NCI-H526 treated with DMSO at 0.1 percent for 48 hours (cell line): ENCODE measurements at places on chromosomes 4 and X.

DNA sequence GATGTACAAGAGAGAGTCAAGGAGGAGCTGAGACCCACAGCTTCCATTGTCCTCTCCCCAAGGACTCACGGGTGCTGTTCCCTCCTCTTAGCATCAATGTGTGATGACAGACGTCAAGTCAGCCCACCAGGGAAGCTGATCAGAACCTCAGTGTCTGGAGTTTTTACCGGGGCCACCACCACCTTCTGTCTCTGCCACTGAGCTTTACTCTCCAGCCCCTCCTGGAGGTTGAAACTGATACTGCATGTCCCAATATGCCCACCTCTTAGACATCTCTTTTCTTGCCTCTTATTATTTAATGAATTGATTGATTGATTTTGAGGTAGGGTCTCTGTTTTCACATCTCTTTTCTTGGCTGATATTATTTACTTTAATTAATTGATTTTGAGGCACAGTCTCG lies 10.3 kb upstream of the AKAP17A start:
- peak; percentile 29 for DNase-seq

DNA sequence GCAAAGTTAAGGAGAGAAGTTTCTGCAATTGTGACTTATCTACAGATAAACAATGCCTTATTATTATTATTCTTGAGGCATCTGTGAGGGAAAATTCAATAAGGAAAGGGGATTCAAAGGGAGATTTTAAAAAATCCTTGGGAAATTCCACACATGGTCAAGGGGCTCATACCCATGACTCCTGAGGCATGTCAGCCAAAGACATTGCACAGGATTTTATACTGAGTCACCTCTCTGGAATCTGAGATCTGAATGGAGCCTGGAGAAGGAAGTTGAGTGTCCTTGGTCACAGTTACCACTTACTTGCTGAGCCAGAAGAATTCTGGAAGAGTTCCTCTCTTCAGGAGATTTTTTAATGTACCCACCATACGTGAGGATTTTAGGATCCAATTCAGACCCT lies 14.4 kb upstream of the CXCL8 start:
- DNase-seq, result no peak

GRCh38 chr4:159607809-159608208 lies 504.9 kb downstream of the RAPGEF2 start:
- no peak for DNase-seq

- no peak for DNase-seq
Measured at GRCh38 chr4:19329631-19330030, 922.1 kb upstream of the SLIT2 start.

DNA sequence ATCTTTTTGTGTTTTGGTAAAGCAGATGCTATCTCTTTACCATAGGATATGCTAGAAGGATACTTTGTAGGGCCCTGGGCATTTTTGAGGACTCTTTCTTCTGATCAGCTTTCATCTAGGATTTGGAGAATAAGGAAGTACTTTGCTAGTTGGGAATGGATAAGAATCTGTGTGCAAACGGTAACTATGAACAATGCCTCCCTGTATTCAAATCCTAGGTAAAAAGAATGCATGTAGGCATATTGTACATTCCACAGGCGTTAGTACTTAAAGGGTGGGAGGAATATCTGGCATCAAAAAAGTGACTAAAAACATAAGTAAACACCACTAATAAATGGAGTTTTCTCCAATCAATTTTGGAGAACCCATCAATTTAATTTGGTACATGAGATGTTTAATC lies 59.7 kb downstream of the SH3BGRL start:
- no peak for DNase-seq

DNA sequence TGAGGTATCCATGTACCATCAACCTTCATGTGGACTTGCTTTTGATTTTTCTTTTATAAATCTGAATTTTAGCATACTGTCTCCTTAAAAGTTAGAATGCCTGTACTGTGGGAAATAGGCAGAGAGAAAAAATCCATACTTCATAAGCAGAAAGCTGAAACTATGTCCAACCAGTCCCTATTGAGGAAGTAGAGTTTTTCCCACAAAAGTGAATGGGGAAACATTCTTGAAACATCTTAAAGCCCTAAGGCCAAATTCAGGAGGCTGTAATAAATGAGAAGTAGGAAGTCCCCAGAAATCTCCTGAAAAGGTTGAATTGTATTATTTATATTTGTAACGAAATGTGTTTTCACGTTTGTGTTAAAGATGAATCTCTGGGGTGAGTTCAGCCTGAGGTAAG lies 56.3 kb downstream of the ENOX2 start:
- DNase-seq, result no peak

- no peak for DNase-seq
Measured at GRCh38 chr4:26584725-26585124, 841 bp downstream of the TBC1D19 start.

GRCh38 chr4:7780751-7781348 lies 158.8 kb downstream of the AFAP1 start:
- no peak for DNase-seq

DNA sequence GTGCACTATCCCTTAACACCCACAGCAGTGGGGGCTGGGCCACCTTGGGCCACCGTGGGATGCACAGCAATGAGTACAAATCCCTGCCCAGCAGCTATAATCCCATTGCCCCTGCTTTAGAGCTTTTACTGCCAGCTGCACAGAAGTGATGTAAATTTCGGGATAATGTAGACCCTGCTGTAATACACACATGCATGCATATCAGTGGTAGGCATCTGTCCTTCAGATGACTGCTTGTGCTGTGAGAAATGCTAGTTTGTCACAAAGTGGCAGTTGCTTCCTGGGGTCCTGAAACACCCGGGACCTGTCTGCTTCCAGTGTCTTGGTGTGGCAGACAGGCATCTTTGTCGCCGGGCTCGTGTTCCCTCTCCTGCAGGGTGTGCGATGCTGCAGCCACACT lies 14.1 kb downstream of the NSG1 start:
- DNase-seq, result no peak

DNA sequence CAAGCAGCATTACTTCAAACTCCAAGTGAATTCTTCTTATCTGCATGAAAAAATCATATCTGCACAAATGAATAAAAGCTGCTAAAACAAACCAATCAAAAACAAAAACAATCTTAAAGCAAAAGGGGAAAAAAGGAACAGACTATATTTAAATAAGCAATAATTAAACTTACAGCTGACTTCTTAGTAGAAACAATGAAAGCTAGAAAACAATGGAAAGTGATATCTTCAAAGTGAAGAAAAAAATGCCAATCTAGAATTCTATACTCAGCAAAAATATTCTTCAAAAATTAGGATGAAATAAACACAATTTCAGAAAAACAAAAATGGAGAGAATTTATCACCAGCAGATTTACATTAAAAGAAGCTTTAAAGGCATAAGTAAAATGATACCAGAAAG lies 20.0 kb downstream of the STBD1 start:
- no peak for DNase-seq

DNA sequence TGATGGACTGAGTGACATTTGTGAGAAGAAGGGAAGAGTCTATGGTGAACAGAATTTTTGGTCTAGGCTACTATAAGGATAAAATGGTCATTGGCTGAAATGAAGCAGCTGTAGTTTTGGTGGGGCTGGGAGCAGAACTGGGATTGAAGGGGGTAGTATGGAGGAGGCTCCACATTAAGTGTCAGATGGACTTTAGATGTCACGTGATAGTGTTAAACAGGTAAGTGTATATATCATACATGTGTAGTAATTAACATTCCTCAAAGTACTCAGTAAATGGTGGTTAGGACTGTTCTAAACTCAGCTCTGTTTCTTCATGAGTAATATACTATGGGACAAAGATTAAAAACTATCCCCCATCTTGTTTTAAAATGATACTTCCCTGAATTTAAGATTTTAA lies 947.9 kb downstream of the PDHA2 start:
- DNase-seq, result no peak

GRCh38 chr4:102625232-102625930 lies 124.2 kb downstream of the NFKB1 start:
- DNase-seq, result no peak
